ENCODE measurements at places on chromosomes 13 and 19. TPM values are rescaled to one million over a fixed set of nuclear protein-coding genes. Genes with fewer than 3 reads are reported as not detected.

The LDLR gene
- 114 TPM for total RNA-seq

DNA sequence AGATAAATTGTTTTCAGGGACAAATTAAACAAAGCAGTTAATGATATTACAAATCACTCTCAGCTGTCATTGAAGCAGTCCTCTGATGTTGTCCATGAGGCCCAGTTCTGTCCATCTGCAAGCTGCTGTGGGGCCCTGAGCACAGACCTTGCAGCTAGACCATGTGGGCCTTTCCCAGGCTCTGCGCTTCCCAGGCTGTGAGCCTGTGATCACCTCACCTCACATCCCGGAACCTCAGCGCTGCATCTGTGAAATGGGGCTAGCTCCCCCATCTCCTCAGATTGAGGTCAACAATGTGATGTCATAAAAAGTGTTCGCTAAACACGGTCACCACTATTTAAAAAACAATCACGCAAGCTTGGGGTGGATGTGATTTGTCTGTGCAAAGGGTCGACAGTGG lies 51.9 kb upstream of the UQCRFS1 start:
- no peak for DNase-seq
- no peak overlapping the region for H3K4me3 ChIP-seq
- no peaks in the 10 kb centered on the region for H3K4me1 ChIP-seq
- peaks cover 28% of the 10 kb centered on the region for H3K27me3 ChIP-seq

- H3K36me3 ChIP-seq, result no peaks in the 10 kb centered on the region
- no peak for DNase-seq
- peaks cover 8% of the 10 kb centered on the region for H3K27me3 ChIP-seq
These were observed 47.0 kb downstream of the CBY2 start for GRCh38 chr13:45748941-45749759.

The BICRA gene
- total RNA-seq, result 9.0 TPM

GRCh38 chr13:80753866-80754265 lies 412.9 kb upstream of the SPRY2 start:
- H3K36me3 ChIP-seq, result no peaks in the 10 kb centered on the region
- DNase-seq, result no peak
- H3K27me3 ChIP-seq, result no peaks in the 10 kb centered on the region
- no peak overlapping the region for H3K27ac ChIP-seq
- no peak overlapping the region for H3K4me3 ChIP-seq
- H3K4me1 ChIP-seq, result no peaks in the 10 kb centered on the region

The SERPINE3 gene
- total RNA-seq, result not detected

The ATP8B3 gene
- total RNA-seq, result 12.3 TPM
